Activated CD8-positive, alpha-beta memory T cell treated with anti-CD3 and anti-CD28 coated beads for 1 hour (primary cell): ENCODE measurements at places on chromosomes 5 and 9.

GRCh38 chr5:114237766-114238165 is 124.1 kb upstream of the KCNN2 start:
- DNase-seq, result no peak

- no peak for DNase-seq
Observed at GRCh38 chr5:98360548-98360947, 412.9 kb upstream of the RGMB start.

DNA sequence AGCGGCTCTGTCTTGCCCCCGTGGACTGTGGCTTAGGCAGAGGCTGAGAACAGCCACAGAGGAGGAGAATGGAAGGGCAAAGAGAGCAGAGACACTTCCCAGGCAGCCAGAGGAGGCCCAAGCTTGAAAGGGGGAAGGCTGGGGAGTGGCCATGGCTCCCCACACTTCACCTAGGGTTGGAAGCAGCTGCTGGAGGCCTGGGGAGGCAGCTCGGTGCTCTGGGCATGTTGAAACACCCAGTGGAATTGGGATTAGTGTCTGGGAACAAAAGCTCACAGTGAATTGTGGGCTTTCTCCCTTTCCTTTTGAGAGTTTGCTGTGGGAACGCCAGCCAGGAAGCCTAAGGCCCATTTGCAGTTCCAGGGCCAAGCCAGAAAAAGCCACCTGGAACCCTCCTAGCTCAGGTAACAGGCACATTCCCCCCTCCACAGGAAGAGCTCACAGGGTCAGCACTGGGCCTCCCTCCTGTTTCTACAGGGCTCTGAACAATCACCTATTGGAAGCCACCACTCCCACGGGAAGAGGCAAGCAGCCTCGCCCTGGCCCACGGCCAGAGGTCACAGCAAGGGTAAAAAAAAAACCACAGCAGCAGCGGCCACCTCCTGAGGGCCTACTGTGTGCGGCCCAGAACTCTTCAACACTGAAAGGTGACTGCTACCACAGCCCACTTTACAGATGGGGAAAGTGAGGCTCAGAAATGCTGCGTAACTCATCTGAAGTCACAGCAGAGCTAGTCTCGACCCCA is 20.2 kb downstream of the EEIG1 start:
- DNase-seq, result no peak

DNA sequence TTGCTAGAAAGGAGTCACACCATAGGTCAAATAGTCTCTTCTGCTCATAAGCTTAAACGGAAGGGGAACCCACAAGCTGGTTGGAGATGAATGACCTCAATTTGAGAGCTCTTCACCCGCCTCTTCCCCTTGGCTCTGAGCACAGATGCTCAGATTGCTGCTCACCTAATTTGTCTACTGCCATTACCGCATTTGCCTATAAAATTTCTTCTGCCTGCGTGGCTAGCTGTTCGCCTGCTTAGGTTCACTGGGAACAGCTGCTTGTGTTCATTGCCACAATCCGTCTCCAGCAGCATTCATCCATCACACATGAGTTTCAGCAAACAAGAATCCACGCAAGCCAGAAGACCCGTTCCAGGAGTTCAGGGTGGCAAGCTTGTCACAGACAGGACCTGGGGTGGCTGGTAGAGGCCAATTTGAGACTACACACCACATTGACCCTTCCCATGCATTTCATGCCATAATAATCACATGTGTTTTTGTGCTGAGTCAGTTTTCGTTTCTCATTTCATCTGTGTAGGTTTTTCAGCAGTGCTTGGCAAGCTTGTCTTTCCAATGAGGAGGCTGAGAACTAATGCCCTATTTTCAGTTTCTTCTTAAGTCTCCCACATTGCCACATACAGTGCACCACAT is 50.2 kb upstream of the DNAH5 start:
- DNase-seq, result no peak

DNA sequence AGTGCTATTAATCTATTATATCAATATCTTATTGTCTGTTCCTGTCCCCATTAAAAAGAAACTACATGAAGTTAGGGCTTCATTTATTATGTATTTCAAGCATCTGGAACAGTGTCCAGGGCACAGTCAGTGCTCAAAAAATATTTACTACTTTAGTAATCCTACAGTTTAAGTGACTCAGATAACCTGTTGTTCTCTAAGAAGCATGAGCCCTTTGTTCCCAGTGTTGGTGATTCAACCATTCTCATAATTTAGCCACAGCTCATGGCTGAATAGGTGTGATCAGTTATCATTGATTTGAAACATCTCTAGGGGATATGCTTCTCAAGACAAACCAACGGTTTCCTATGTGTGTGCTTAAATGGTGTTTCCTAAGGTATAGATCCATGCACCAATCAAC is 292.7 kb downstream of the TMEM167A start:
- DNase-seq, result no peak

DNA sequence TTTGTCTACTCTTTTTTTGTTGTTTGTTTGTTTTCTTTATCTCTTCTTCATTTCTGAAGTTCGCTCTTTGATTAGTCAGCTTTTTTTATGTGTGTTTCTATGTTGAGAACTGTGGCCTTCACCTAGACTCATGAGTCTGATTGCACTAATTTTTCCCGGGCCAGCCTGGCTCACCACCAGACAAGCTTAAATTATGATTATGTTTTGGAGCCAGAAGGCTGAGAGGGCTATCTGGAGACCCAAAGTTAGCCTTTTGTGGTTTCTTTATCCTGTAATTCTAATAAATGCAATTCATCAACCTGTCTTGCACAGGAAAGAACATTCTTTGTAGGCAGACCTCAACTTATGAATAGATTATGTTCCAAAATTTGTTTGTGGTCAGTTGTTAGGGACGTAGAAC is 20.8 kb upstream of the ACTBL2 start:
- DNase-seq, result no peak

GRCh38 chr5:22560147-22560546 is 293.0 kb downstream of the CDH12 start:
- DNase-seq, result no peak

- no peak for DNase-seq
Observed at GRCh38 chr5:4335078-4335477, 739.4 kb downstream of the IRX1 start.

DNA sequence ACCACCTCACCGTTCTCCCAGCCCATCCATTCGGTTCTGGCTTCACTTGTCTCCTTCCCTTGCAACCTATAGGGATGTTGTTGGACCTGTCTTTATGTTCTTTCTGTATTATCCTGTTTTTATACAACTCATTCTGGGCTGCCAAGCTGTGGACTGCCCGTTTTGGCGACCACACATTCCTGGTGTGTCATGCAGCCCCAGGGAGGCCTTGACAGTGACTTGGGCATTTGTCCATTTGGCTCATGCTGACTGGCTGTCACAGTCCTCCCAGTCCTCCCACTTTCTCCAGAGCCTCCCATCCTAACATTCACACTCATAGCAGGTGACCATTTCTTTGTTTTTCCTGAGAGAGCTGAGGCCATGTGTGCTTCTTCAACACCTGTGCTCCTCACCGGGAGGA is 136.4 kb downstream of the SLF1 start:
- DNase-seq, result no peak

DNA sequence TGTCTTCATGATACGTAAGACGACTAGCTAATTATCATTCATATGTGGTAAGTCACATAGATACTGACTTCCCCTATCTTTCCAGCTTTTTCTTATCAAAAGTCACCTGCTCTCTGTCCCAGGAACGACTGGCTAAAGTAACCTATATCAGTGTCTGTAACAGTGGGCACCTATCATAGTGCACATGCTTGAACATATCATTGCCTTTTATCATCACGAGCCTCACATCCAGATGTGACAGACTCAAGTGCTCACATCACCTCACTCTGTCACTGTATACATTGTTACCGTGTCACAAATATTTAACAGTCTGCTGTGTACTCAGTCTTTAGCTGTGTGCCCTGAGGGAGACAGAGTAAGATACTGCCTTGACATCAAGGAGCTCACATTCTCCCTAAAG is 125.4 kb upstream of the CCDC152 start:
- no peak for DNase-seq

DNA sequence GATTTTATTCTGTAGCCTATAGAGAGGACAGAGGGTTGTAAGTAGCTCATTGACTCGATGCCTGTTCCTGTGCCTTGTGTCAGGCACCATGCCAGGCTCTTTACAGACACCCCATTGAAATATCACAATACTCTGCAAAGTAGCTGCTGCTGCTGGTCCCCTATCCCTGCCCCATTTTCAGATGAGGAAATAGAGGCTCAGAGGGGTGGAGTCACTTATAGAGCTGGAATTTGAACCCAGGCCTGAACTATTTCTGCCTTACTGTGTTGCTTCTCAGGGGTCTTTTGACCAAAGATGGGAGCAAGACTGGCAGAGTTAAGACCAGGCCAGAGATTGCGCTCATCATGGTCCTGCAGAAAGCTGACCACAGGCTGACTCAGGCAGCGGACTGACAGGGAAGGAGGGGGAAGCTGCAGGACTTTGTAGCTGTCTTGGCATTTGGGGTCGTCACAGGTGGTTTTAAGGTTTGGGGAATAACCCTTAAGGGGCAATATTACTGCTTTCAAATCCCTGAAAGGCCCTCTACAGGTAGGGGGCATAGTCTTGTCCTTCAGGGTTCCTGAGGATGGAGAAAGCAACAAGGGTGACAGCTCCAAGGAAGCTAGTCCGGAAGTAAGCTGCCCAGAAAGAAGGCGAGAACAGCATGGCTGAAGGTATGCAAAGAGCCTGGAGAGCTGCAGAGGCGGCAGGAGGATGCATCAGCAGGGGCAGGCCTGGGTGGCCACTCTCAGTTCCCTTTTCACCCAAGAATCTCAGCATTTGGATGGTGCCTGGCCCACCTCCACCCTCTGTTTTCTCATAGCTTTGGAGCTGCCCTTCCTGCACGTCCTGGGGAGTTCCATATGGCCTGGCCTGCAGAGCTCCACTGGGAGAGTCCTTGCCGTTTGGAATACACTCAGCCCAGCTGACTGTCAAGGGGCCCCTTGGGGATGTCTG is 18.3 kb upstream of the NDST1 start:
- no peak for DNase-seq

- no peak for DNase-seq
Observed at GRCh38 chr5:27969157-27969556, 930.8 kb upstream of the CDH9 start.

DNA sequence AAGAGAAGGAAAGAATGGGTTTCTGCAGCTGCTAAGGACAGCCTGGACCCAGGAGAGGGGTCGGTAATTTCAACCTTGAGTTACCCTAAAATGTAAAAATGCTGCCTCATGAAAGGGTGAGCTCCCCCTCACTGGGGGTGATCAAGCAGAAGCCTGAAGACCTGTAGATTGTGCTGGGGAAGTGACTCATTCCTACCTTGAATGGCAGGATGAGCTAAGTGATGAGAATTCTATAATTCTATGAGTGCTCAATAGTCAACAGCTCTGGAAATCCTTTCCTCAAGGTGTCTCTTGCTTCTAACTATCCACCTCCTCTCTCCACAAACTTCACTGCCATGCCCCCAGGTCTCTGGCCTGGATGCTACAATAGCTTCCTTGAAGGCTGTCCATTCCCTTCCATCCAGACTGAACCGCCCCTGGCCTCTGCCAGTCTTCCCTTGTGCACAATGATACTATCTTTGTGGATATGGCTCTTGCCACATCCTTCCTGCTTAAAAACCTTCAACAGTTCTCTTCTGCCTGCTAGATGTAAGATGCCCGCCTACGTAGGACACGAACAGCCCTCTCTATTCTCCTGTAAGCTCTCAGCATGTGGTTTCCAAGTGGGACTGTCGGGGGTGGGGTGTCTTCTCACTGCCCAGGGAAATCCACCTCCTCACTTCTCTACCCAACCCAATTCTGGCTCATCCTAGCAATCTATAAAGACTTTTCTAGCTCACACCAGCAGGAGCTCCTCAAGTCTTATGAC is 50.6 kb downstream of the PTPN3 start:
- DNase-seq, result no peak

DNA sequence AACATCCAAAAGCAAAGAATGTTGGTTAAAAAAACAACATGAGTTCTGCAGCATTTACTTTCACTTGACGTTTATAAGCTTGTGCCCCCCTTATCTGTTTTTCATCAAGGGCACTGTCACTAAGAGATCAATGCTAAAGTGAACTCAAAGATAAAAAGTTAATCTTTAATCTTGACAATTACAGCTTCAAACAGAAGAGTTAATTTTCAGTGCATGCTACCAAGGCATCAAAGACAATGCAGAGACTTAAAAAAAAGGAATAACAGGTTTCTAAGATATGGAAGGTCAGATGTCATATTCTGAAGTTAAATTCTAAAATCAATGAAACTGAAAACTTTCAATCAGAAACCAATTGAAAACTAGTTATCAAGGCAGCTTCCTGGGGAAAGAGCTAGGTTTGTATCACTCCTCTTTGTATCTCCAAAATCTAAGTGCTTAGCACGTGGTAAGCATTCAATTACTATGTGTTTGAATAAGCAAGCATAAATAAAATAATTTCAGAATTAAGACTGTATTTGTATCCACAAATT is 37.6 kb downstream of the TMEM245 start:
- DNase-seq, result no peak

- DNase-seq, result no peak
Observed at GRCh38 chr9:5278486-5278885, 26.0 kb downstream of the RLN2 start.

DNA sequence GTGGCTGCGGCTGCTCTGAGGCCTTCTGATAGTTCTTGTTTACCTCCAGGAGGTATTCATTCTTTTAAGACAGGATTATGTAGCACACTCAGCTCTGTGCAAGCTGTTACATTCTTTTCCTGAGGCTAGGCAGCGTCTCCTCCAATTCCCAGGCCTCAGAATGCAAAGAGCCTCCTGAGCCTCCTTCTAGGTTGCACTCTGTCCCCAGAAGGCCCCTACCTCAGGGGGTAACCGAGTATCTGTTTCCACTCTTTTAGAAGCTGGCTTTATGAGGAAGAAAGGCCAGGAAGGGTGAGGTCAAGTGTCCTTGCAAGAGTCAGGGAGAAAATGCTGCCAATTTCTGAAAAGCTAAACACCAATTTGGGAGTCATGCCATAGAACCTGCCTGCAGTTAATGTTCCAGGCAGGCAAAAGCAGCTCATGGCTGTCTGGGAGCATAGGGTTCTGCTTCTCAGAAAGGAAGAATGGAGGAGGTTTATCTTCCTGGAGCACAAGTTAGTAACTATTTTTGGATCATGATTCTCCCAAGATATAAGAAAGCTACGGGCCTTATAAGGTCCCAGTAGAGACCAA is 178.9 kb downstream of the SEMA6A start:
- no peak for DNase-seq

- no peak for DNase-seq
Observed at GRCh38 chr9:80796632-80797031, 892.7 kb downstream of the TLE1 start.

DNA sequence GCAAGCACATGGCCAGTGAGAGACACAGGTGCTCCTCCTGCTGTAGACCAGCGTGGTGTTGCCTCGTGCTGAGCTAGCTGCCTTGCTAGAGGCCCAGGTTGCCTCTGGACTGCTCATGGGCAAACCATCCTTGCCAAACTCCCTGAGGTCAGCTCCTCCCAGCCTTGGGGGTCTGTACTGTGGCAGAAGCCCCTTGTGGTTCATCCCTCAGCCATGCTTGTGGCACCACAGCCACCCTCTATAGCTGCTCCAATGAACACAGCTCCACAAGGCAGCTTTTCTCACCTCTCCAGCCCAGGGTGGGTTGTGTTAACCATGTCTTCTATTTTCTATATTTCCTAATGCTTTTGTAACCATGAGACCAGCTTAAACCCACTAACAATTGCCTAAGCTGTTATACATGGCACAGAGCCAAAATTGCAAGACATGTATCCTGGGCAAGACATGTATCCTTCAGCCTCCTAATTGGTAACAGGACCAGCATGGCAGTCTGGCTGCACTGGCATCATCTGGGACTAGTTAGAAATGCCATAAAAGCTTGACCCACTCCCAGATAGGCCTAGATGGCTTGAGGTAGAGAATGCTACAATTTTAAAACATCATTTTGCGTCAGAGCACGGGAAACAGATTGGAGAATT is 183.1 kb upstream of the S1PR3 start:
- DNase-seq, result no peak

GRCh38 chr5:67538855-67539506 is 342.4 kb upstream of the CD180 start:
- no peak for DNase-seq
